ENCODE measurements at places on chromosomes 11 and 22.

- DNase-seq: no peak
These were observed 100.3 kb downstream of the BRD1 start for GRCh38 chr22:49727191-49727880.

DNA sequence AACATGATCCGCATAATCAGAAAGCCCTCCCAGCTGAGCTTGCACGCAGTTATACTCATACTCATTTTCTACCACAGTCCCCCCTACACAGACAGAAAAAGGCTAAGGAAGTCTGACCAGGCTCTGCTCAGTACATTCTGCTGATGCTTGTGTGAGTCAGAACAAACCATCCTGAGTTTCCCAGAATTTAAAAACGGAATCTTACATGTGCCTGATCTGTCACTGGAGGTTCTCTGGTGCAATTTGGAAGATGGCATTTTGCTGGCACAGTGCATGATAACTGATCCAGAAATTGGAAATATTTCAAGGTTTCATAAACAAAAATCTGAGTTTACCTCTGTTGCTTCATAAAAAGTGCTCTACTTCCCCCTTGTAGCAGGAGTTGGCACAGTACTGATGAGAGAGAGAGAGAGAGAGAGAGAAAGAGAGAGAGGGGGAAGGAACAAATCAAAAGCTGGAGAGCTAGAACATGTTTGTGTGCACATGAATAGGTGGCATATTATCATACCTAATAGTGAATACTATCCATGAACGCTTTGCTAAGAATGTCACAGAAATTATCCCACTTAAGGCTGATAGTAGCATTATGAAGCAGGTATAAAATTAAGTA, 1085.3 kb downstream of the DLG2 start:
- DNase-seq: no peak

DNA sequence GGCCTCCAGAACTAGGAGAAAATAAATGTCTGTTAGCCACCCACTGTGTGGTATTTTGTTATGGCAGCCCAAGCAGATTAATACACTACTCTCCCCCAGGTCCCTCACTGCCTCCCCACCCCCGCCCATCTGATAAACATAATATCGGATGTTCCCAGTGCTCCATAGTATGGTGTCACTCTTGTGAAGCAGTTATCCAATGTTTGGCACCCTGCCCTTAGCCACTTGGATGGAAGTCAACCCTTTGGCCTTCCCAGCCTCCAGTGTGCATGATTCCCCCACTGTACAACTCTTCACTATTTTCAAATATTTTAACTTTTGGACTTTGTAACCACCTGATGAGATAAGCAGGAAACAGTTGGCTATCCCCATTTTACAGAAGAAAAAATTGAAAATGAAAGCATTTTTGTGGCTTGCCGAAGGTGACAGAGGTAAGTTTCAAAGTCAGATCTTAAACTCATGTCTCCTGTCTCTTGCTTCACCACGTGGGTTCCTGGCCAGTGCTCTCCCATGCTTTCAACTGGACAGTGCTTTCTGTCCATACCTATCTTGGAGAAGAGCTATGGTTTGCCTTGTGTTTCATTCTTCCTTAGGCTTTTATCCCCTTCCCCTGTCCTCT, 53.2 kb downstream of the ALX4 start:
- DNase-seq: no peak

DNA sequence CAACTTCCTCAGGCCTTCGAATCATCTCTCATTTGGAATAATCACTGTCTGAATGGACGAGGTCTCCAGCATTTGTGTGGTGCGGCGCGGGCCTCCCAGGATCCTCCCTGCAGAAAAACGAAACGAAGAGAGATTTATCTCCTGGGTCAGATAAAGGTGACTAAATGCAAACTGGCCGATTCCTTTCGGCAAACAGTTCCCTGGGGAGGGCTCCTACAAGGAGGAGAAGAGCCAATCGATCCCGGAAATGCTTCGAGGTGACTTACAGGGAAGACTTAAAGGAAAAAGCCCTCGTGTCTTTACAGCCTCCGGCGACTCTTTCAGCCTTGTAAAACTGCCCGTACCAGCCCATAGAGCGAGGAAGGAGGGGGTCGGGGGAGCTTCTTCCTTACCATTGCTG, 126.5 kb downstream of the MIAT start:
- DNase-seq: no peak

GRCh38 chr11:78187366-78188285, 800 bp downstream of the KCTD21 start:
- peak; percentile 57 for DNase-seq

DNA sequence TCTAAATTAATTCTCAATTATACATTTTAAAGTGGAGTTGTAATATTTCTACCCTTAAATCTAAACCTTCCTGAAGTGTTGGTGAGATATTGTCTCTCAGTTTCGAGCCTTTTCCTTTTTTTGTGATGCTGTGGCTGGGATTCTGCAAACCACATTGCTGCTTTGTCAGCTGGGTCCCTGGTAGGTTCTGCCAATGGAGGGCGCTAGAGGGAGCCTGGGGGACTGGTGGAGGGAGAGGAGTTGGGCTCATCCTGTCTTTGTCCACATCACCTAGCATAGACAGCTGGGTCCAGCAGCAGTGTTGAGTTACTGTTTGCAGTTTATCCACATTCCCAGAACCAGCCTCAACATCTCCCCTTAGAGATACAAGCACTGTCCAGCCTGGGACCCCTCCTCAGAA, 41.0 kb downstream of the TRAF6 start:
- DNase-seq: no peak

GRCh38 chr11:73518195-73518594, 79.7 kb downstream of the FAM168A start:
- DNase-seq: no peak

GRCh38 chr11:93330446-93330984, at the start of gene DEUP1:
Gene DEUP1, plus strand, starts transcription at chr11:93330742. Its CDS starts 1,518 bp downstream, at chr11:93332260.
- no peak for DNase-seq

- no peak for DNase-seq
These were observed 58.8 kb upstream of the FADD start for GRCh38 chr11:70144262-70144661.

DNA sequence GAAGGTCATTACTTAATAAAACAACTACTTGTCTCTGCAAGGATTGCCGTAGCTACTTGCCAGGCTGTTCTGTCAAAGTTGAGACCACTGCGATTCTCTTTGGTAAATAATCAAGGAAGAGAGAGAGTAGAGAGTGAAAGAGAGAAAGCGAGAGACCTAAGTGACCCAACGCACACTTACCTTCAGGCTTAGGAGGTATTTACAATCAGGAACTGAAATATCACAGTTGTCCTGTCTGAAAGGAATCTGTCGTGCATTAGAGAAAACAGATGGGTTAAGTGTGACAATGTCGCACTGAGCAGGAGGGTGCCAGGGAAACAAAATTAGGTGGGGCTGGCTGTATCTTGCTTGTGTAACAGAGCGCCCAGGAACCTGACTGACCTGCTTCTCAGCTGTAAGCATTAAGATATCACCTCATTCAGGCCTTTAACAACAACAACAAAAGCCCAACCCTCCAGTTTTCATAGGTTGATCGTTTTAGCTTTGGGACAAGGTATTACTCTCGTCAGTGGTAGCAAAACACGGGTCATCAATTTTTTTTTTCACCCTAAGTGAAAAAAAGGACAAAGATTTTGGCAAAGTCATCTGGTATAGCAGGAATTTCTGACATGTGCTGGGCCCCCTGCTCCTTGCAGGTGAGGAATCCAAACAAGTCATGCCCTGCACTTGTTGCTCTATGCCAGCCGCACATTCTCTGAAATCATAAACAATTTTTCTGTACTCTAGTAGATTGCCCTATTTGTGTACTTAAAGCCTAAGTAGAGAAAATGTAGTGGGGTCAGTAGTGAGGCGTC, at the start of gene MUC15:
TSS of gene MUC15 (minus strand) at position 403 of the 794 bp plus-strand sequence. CDS start 5,169 bp downstream, outside the sequence.
- no peak for DNase-seq

- DNase-seq: no peak
These were observed 107.6 kb downstream of the MED15 start for GRCh38 chr22:20615021-20615420.

DNA sequence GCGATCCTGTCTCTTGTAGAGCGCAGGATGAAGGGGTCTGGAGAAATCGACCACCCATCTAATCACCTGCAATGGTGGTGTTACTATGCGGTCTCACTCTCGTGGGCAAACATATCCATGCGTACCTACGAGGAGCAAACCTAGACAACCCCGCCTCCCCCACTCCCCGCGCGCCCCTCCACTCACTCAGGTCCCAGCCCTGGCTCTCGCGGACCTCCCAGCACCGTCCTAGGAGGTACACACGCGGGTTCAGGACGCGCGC, 887 bp downstream of the TRPC6 start:
- no peak for DNase-seq

GRCh38 chr22:49053578-49053977, 774.1 kb downstream of the BRD1 start:
- no peak for DNase-seq

GRCh38 chr11:74735365-74735928, 4.2 kb upstream of the CHRDL2 start:
- no peak for DNase-seq

DNA sequence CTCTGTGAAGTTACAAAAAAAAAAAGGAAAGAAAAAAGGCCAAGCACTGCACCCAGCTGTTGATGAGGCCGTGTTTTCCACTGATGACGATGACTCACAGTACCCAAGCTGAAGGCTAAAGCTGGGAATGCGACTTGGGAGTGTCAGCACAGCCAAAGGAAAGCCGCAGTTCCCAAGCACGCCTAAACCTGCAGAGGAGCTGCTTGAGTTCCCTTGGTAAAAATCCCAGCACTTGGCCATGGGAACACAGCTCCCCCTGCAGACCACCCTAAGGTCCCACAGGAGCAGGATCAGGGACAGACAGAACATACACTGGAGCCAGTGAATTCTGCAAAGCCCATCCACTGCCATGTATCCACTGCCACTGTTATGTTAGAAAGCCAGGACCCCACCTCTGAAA, 39.9 kb downstream of the SERGEF start:
- no peak for DNase-seq

- DNase-seq: peak; percentile 24
These were observed at the start of gene POGLUT3 for GRCh38 chr11:108498046-108498815. Gene POGLUT3, minus strand, starts transcription at chr11:108498384. Its CDS starts 18 bp downstream, at chr11:108498366.

DNA sequence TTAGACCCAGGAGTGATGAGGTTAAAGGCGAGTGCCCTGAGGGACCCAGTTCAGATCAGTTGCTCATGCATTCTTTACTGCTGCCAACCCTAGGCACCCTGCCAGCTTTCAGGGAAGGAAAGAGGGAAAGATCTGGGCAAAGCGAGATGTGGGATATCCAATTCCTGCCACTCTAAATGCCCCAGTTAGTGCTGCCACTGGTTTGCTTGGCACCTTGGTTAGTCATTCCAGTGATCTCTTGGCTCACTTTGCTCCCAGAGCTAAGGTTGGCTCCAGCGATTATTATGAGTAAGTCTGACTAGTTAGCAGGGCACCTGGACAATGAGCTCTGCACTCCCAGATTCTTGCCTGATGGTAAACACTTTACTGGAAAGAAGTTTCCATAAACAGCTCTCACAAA, 85.0 kb downstream of the INSC start:
- DNase-seq: no peak

GRCh38 chr22:46619240-46619829, 851 bp upstream of the GRAMD4 start:
- no peak for DNase-seq

GRCh38 chr11:64156235-64157011, 9.5 kb downstream of the MACROD1 start:
- no peak for DNase-seq

DNA sequence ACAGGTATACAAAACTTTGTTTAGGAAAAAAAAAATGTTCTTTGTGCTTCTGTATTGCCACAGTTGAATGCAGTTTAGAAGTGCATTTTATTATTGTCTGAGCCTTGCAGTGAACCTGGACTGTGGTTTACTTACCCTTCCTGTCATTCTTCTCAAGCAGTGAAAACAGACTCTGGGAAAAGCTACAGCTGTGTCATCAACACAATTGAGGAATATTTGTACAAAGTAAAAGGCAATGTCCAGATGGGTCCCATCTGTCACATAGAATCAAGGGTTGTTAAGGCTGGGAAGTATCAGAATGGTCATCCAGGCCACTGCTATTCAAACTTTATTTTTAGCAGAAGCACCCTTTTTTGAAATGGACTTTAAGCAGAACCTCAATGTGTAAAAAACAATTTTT, 73.3 kb downstream of the TRIM44 start:
- DNase-seq: no peak

DNA sequence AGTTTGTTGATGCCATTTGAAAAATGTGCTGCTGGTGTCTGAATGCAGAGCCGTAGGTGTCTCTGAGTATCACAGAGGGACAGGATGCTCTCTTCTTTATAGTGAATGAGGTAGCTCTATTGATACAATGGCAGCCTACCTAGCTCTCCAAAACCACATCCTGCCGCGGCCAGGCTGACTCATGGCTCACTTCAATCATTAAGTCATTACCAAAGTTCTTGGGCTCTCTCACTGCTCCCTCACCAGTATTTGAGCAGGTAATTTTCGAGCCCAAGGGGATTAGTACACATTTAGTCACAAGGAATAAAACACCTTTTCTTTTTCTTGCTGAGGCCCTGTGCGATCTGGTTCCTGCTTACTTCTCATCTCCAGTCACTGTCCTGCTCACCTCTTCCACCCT, 509.0 kb upstream of the LARGE1 start:
- DNase-seq: no peak

GRCh38 chr22:44586351-44586990, 88.4 kb upstream of the RTL6 start:
- no peak for DNase-seq

- no peak for DNase-seq
These were observed 32.3 kb downstream of the MEI1 start for GRCh38 chr22:41731609-41732008.

GRCh38 chr11:120532832-120533196, 21.3 kb downstream of the GRIK4 start:
- no peak for DNase-seq

DNA sequence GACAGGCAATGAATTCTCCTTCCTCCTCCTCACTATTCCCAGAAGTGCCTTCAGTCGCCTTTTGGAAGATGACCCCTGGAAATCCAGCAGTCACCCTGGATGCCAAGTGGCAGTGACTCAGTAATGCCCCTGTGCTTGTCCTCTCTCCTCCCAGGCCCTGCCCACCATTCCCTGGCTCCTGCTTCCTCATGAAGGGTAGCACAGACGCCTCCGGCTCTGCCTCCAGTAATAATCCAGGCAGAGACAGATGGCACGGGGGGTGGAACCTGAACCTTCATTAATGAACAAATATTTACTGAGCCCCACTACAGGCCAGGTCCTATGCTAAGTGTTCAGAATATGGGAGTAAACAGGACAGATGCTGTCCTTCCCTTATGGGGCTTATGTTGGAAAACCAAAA, 23.2 kb downstream of the SYT13 start:
- no peak for DNase-seq

- no peak for DNase-seq
These were observed 12.7 kb downstream of the MED15 start for GRCh38 chr22:20520093-20520511.

GRCh38 chr22:36660510-36660840, 43.1 kb downstream of the CACNG2 start:
- DNase-seq: no peak

GRCh38 chr11:5737091-5737490, 843 bp downstream of the OR56B1 start:
- DNase-seq: no peak

DNA sequence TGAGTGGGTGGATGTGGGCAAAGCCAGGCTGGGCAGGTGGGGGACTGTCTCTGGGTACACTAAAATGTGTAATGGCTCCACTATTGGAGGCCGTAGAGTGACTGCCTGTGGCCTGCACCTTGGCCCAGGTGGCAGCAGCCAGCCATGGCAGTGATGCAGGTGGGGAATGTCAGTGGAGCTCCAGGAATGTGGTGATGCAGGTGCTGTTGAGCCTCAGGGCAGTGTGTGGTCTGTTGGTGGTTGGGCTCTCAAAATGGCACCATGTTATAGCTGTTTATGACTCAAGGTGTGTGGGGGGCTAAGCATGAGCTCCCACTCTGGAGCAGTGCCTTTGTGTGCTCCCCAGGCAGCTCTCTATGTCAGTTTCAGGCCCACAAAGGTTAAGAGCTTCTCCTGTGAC, 40.2 kb upstream of the CCDC90B start:
- no peak for DNase-seq

- no peak for DNase-seq
These were observed 16.4 kb upstream of the NEFH start for GRCh38 chr22:29463629-29464028.

Measured in T-helper 22 cell (primary cell).